DMS 273 treated with DMSO at 0.1 percent for 48 hours (cell line): ENCODE measurements at places on chromosomes 6 and 20.

- DNase-seq, result no peak
Measured at GRCh38 chr6:165931675-165932074, 236.0 kb downstream of the TBXT start.

DNA sequence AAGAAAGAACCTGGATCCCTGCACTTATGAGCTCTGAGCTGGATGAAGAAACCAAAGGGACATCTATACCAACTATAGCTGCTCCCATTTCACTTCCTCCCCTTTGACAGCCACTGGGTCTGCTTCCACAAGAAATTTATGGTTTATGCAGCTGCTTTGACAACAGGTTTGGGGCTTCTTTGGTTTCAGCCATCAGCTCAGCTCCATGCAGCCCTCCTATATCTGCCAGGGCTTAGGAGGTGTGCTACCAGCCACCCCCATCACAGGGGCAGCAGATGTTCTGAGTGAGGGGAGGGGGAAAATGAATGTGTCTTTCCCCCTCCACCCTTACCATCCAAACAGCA, 29.2 kb upstream of the PKHD1 start:
- DNase-seq, result no peak

- no peak for DNase-seq
Measured at GRCh38 chr6:34531580-34532201, 24.4 kb downstream of the SPDEF start.

- no peak for DNase-seq
Measured at GRCh38 chr20:23445596-23446217, 6.2 kb downstream of the CSTL1 start.

GRCh38 chr20:3765171-3765882, 2.2 kb downstream of the ADISSP start:
- no peak for DNase-seq

DNA sequence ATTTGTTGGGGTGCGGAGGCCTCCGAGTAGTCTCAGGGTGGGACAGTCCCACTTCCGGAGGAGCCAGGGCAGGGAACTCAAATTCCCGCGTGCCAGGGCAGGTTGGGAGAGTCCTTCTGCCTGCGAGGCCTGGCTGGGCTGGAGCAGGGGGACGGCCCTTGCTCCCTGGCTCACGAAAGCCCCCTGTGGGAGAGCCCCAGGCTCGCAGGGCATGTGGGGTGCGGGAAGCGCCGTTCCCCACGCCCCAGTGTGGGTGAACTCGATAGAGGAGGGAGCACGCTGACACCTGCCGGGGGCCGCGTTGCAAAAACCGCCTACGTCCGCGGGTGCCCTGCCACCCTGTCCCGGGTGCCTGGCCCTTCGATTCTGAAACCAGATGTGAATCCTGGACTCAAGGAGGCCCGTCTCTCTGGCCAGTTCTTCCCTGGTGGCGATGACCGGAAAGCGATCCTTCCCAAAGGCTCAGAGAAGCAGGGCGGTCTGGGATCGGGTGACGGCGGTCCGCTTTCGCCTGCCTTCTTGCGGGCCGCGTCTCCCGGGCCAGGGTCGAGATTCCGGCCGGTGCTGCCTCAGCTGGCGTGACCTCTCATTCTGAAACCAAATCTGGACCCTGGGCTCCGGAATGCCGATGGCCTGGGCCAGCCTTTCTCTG, 1846.5 kb upstream of the DEFB115 start:
- DNase-seq, result no peak

- no peak for DNase-seq
Measured at GRCh38 chr6:583635-584034, 73.3 kb downstream of the HUS1B start.

GRCh38 chr6:131736003-131736596, 25.3 kb upstream of the CTAGE9 start:
- DNase-seq, result no peak

DNA sequence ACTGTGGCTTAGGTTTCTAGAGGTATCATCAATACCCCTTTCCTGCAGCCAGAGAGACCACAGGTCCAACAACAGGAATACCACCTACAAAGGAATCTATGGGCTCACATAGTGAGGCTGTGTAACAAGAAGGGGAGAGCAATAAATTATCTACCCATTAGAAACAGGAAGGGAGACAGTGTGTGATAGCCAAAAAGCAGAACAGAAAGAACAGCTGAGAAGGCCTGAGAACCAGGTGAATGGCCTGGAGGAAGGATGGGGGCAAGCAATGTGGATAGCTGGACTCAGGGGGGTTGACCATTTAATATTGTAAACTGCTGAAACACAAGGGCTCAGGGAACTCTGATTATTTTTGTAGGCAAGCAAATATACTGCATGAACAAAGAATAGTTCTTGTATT, 628.2 kb downstream of the COL12A1 start:
- no peak for DNase-seq
